Heart right ventricle (tissue), 16 donors: ENCODE measurements at places on chromosomes 11 and 22.
A peak's percentile ranks its signal among the peaks of the same experiment; 100 is the strongest.

DNA sequence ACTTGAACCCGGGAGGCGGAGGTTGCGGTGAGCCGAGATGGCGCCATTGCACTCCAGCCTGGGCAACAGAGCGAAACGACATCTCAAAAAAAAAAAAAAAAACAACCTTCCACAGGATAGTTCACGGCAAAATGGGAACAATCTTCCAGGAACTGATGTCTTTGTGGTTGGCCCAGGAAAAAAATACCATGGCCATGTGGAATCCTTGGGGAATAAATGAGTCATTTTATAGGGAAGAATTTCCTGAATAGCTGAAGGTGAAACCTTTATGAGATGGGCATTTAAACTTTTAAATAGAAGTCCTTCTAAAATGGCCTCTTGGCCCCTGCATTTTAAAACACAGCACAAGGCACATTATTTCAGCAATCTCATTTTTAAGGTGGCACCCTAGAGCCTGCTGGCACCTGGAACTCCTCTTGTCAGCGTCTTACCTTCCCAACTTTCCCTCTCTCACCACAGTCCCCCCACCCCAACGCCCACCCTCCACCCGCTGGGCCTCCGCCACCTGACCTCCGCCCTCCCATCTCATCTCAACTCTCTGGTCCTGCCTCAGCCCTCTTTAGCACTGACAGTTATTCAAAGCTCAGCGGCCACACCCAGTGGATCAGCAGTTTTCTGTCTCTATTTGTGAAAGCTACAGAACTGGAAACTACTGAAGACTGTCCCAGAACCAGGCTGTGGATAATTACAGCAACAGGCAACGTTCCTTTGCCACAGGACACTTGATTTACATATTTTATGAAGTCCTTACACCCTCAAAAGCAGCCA is 43.1 kb downstream of the SCGB1A1 start:
- no peak for DNase-seq

DNA sequence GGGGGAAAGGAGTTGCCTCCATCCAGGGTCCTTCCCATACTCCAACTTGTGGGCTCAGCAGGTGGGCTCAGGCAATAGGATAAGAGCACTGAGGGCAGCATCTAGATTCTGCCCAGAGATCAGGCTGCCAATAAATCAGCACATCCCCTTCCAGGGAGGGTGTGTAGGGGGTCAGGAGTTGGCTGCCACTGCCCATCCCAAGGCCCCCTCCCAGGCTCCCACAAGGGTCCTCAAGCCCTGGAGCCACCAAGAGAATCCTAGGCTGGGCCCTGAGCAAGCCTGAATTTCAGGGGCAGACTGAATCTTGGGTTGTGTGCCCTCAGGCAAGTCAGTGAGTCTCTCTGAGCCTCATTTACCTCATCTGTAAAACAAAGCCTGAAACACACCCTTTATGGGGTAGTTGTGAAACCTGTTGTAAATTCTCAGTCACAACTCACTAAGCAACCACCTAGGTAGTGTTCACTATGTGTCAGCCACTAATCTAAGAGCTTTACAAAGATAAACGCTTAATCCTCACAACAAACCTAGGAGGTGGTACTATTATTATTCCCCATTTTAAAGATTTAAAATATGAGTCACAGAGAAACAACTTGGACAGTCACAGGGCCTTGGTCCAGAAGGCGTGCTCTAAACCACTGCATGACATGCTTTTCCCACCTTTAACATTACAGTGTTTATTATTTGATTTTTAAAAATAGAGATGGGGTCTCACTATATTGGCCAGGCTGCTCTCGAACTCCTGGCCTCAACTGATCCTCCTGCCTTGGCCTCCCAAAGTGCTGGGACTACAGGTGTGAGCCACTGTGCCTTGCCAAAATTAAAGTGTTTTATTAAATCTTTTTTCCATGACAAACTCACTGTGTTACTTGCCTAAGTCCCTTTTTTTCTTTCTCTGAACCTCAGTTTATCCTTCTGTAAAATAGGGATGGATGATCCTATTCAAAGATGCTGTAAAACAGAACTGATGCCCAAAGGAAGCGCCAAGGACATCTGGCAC is 36.2 kb downstream of the LMO1 start:
- no peak for DNase-seq

DNA sequence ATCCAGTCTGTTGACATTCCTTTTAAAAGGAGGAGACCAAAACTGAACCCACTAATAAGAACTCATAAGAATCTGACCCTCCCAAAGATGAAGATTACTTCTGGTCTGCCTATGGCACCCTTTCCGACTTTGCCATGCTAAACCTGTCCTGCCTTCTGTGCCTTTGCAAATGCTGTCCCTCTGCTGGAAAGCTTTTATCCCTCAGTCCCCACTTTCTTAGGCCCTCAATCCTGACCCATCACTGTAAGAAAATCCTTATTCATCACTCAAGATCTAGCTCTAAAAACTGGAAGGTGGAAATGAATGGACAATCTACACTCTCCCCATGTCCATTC is 10.4 kb downstream of the MPZL3 start:
- no peak for DNase-seq

DNA sequence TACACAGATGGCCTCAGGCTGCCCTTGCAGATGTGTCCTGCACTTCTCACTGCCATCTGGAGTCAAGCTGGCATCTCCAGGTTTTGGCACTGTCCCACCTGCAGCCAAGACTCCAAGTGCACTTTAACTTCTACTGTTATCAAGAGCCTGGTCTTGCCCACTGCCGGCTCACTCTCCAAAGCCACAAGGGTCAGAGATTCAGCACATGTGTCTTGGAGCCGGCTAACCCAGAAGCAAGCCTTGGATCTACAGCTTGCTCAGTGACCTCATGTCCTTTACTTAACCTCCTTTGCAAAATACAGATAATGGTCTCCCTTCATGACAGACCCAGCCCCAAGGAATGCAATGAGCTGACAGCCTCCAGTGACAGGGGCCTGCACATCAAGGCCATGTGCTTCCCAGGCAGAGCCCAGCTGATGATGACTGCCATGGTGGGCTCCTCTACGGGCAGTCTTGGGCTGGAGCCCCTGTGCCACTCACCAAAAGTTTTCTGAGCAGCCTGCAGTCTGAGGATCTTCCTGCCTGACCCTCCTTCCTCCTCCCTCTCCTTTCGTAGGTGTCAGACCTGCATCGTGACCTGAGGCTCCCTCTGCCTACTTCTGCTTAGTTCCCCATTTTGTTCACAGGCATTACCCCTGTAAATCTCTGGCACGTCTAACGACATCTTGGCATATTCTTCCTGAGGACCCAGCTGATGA is 9.0 kb downstream of the TP53AIP1 start:
- DNase-seq = no peak

DNA sequence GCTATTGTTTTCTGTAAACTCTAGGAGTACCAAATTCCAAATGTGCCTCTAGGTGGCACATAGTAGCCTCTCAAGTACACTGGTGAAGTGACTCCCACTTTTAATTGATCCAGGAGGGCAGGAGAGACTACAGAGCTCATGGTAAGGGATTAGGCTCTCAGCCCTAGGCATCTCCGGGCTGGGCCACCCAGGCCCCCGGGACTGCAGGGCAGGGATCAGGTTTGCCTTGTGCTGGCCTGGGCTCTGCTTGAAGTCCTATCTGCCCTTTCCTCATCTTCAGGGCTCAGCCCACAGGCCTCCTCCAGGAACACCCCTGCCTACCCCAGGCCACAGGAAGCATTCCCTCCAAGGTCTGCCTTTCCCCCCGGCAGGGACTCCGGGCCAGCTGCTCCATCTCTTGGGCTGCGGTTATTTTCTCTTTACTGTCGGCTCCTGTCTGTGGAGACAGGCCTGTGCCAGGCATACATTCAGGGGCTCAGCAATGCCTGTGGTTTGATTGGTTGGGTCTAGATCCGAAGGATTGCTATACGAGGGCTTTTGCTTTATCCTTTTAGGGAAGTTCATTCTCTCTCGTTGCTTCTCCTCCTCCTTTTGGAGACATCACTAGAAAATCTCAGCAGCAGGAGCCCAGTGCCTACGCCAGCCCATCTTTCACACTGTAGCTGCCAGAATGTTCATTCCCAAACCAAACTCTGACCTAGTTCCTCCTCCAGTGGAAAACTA is 32.8 kb downstream of the PARVA start:
- DNase-seq = no peak

DNA sequence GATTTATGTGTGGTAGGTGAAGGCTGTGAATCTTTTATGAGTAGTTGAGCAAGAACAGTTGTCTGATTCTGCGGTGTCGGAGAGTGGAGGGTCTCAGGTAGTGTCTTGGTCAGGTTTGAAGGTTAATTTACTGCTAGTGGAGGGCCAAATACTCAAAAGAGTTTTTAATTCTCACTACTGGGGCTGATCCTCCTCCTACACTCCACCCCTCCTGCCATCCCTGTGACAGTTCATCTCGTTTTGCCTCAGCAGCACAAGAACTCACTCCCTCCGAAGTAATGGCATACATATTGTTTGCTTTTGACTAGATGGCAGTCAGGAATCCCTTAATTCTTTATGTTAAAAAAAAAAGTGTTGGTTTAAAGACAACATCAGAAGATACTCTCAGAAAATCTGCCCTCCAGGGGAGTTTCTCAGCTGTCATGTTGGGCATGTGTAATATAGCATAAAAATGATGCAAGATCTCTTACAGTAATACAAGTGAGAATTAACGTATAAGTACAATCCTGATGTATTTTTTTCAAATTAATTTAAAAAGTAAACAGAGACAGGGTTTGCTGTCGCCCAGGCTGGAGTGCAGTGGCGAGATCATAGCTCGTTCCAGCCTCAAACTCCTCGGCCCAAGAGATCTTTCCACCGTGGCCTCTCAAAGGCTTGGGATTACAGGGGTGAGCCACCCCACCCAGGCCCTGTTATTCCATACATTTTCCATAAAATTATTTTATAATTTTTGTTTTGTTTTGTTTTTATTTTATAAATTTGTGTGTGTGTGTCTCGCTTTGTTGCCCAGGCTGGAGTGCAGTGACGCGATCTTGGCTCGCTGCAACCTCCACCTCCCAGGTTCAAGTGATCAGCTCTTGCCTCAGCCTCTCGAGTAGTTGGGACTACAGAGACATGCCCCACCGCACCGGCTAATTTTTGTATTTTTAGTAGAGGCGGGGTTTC is 1.3 kb downstream of the FAR1 start:
- no peak for DNase-seq

- no peak for DNase-seq
These were observed 467 bp downstream of the ESS2 start for GRCh38 chr22:19143967-19144400.

DNA sequence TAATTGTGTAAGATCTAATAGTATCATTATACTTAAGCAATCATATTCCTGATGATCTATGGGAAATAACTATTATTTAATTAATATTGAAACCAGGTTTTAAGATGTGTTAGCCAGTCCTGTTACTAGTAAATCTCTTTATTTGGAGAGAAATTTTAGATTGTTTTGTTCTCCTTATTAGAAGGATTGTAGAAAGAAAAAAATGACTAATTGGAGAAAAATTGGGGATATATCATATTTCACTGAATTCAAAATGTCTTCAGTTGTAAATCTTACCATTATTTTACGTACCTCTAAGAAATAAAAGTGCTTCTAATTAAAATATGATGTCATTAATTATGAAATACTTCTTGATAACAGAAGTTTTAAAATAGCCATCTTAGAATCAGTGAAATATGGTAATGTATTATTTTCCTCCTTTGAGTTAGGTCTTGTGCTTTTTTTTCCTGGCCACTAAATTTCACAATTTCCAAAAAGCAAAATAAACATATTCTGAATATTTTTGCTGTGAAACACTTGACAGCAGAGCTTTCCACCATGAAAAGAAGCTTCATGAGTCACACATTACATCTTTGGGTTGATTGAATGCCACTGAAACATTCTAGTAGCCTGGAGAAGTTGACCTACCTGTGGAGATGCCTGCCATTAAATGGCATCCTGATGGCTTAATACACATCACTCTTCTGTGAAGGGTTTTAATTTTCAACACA is 6.4 kb downstream of the BIRC3 start:
- DNase-seq = no peak

- DNase-seq = peak; percentile 20
These were observed 20.4 kb upstream of the EHF start for GRCh38 chr11:34600339-34601084.

DNA sequence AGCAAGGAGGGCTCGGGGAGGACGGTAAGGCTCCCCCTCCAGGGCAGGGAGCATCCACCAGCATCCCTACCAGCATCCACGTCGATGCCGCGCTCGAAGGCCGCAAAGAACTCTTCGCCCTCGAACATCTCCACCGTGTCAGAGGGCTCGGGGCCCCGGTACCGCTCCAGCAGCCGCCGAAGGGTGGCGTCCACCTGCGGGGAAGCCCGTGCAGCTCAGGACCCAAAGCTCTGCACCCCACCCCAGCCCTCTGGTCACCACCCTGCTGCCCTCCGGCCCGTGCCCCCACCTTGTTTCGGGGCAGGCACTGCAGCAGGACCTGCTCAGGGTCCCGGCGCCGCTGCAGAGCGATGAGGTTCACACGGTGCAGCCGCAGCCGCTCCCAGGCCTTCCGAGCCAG is 2.4 kb upstream of the SLC25A22 start:
- DNase-seq = peak; percentile 14

GRCh38 chr11:8196749-8197148 is 27.9 kb upstream of the RIC3 start:
- DNase-seq = no peak

- no peak for DNase-seq
These were observed 7.2 kb downstream of the CLMP start for GRCh38 chr11:123187665-123188507.

DNA sequence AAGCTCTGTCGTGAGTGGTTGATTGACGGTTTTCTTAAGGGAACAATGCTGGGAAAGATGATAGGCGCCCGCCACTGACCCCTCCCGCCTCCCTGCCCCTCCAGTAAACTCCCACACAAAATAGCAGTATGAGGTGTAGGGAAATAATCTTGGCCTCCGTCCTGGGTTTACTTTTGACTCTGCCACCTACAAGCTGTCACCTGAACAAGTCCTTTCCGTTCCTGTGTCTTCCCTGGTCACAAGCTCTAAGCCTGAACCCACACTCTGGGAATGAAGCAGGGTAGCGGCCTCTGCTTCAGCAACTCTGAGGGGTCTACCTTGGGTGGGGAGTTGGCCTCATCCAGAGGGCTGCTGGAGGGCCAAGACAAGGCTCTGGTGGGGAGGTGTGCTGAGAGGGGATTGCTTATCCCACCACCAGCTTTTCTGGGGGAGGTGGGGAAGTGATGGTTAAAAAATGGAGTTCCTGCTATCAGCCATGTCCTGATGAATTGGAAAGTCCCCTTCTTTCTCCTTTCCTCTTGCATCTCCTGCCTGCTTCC is 87.8 kb downstream of the CEP164 start:
- DNase-seq = no peak

GRCh38 chr11:108115500-108116140 is 5.7 kb upstream of the ACAT1 start:
- DNase-seq = peak; percentile 85

DNA sequence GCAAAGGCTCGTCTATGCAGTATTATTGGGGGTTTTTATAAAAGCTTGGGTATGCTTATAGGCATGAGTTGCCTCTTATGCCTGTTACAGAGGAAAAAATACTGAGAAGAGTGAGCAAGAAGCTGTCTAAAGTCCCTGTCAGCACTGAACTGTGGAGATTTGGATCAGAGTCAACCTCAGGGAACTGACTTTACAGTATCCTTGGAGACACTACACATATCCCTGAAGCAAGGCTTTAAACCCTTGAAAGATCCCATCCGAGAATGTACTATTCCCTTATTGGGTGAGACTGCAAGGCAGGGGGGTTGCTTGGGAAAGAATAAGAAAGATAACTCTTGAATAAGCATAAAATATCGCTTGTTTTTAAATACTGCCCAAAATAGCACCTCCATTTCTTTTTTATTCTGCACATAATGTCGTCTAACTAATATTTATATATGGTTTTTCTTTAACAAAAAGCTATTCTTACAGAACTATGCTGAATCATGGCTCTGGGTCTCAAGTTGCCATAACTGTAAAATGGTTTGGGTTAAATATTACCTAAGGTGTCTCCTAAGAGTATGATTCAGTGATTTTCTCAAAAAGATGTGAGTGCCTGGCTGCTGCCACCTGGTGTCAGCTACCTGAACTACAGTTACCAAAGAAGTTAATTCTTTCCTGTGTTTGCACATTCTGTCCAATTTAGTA is 1062.8 kb downstream of the DLG2 start:
- DNase-seq = no peak
